NCI-H460 (cell line): ENCODE measurements at places on chromosomes 2 and 18.
A peak's percentile ranks its signal among the peaks of the same experiment; 100 is the strongest.

DNA sequence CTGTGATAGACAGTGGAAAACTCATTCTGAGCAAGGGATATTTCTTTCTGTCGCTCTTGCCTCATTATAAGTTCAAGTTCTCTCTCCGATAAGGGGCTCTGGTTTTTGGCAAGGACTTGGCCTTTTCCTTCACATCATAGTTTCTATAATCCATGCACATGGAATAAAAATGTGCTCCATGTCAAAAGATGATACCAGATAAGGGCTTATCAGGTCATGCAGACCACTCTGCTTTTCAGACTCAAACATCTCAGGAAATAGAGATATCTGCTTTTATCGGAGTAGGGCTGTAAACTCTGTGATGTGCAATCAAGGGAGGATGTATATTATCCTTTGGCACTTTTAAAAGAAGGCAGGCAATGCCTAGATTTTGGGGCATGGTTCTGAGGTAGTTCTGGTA, 45.0 kb upstream of the DARS1 start:
- no peak for DNase-seq

DNA sequence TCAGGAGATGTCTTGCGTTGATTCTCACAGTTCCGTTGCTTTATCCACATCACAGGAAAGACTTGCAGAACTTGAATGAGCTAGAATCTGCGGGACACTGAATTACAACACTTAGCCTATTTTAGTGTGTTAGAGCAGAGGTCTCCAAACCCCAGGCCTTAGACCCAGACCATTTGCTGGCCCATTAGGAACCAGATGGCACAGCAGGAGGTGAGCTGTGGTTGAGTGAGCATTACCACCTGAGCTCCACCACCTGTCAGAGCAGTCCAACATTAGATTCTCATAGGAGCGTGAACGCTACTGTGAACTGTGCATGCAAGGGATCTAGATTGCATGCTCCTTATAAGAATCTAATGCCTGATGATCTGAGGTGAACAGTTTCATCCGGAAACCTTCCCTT, 3.8 kb downstream of the MRPL30 start:
- no peak for DNase-seq

- DNase-seq, result no peak
Measured at GRCh38 chr2:120893811-120894584, 158.3 kb downstream of the GLI2 start.

GRCh38 chr2:215619022-215619958, 183.4 kb upstream of the FN1 start:
- peak; percentile 43 for DNase-seq

- DNase-seq, result no peak
Measured at GRCh38 chr18:48546396-48546795, 7.6 kb downstream of the CTIF start.

DNA sequence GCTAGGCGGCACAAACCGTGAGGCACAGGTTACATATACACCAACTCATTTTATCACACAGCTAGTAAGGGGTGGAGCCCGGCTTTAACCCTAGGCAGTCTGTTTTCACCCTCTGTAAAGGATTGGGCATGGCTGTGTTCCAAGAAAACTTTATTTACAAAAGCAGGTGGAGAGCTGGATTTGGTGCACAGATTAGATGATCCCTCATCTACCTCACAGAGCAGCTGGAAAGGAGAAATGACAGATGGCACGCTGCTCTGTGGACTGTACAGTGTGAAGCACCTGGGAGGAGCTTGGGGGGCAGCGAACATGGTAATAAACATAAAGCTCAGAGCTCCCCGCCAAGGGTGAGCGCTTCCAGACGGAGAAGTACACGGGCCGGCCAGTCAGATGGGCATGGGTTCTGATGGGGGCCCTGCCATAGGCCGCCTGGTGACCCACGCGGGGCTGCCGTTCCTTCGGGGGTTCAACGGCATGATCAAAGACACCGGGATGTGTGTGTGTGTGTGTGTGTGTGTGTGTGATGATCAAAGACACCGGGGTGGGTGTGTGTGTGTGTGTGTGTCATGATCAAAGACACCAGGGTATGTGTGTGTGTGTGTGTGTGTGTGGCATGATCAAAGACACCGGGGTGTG, 862 bp upstream of the TMEM177 start:
- DNase-seq, result no peak

DNA sequence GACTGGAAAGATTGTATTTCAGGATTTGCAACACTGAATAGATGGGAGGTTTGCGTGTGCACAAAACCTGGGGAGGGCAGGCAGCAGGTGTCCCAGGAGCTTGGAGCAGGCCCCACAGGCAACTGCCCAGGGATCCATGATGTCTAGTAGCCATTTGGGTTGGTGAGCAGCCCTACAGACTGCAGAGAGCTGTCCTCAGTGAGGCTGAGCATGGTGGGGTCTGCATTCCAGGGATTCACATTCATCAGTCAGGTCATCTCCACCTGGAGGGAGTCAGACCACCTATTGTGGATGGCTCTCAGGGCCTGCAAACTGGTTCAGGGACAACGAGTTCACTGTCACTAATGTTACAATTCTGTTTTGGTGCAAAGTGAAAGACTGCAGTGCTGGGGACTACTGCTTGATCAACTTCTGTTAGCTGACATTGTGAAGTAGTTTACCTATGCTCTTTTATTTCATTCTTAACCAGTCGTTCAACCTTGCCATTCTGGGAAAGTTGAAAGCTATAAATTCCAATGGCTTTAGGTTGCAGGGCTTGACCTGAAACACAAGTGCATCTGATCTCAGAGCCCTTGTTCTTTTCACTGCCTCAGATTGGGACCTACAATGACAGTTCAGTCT, 222.6 kb downstream of the ZNF407 start:
- DNase-seq, result no peak

- no peak for DNase-seq
Measured at GRCh38 chr2:64251497-64252250, 107.5 kb upstream of the PELI1 start.

DNA sequence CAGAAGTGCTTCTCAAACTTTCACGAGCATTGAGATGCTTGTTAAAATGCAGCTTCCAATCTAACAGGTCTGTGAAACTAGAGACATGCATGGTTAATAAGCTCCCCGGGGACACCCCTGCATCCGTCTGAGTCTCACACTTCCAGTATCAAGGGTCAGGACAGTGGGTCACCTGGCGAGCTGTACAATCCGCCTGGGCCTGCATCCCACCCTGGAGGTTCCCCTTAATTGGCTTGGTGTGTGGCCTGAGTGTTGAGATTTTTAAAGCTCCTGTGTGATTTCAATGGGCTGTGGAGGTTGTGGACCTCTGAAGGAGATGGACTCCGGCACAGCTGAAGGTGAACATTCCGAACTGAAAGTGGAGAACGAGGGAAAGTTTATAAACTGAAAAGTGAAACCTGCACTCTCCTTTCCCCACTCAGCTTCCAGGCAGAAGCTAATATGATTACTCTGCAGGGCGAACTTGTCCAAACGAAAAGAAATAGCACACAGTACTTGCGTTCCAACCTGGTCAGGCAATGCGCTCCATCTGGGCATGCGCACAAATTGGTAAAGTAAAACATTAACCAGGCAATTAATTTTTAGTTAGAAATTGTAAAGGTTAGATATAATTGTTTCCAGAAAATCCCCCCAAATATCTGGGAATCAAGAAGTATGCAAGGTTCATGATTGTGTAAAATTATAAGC, 191.7 kb upstream of the ALKAL2 start:
- DNase-seq, result no peak

DNA sequence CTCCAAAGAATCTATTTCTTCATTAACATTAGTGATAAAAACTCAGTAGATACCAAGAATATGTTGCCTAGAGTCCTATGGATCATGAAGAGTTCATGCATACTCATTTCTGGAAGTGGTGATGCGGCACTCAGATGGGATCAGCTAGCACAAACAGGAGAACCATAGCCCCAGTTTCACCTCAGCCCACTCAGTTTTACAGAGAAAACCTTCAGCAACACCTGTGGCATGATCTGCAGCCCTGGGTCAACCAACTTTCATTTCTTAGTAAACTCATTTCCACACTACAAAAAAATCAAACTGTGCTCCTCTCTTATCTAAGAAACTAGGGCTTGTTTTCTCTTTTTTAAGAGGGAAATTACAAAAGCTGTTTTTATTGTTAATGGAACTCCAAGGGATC, 569.4 kb downstream of the CCDC85A start:
- no peak for DNase-seq

- no peak for DNase-seq
Measured at GRCh38 chr2:11635141-11635540, 34.9 kb downstream of the NTSR2 start.
